A549 treated with AZD2906 at 1 μM for 4 hours (cell line): ENCODE measurements at places on chromosomes 2 and 18. TPM values are rescaled to one million over a fixed set of nuclear protein-coding genes. Genes with fewer than 3 reads are reported as not detected.

The SRD5A2 gene
- 0.02 TPM in 4 of 5 replicates, not detected in the other for total RNA-seq

The CAD gene
- 49.7 to 63.9 TPM (median 61.7 TPM) in 5 replicates for total RNA-seq

The DCDC2C gene
- 0.15 to 0.82 TPM (median 0.40 TPM) in 5 replicates for total RNA-seq

The SFTPB gene
- 0.10 to 0.25 TPM (median 0.12 TPM) in 5 replicates for total RNA-seq

The OSBPL6 gene
- total RNA-seq, result 5.8 to 7.4 TPM (median 6.1 TPM) in 5 replicates

The CFAP65 gene
- 0.11 to 0.32 TPM (median 0.17 TPM) in 5 replicates for total RNA-seq

The ABCG5 gene
- not detected in 5 replicates for total RNA-seq

The GPBAR1 gene
- total RNA-seq, result 0.24 to 0.54 TPM (median 0.40 TPM) in 5 replicates

The KCNS3 gene
- total RNA-seq, result 1.2 to 1.4 TPM (median 1.3 TPM) in 5 replicates

The COLEC12 gene
- 0.02 to 0.06 TPM (median 0.03 TPM) in 5 replicates for total RNA-seq

The CRYGD gene
- not detected in 5 replicates for total RNA-seq

The NHEJ1 gene
- 15.2 to 19.0 TPM (median 16.9 TPM) in 5 replicates for total RNA-seq
